ENCODE measurements at places on chromosomes 6 and 20.

- DNase-seq = no peak
Observed at GRCh38 chr6:37016995-37017394, 11.5 kb downstream of the FGD2 start.

- peak; percentile 25 for DNase-seq
Observed at GRCh38 chr20:7673841-7674240, 266.4 kb downstream of the HAO1 start.

- DNase-seq = peak; percentile 41
Observed at GRCh38 chr20:36573798-36574365, 485 bp downstream of the TGIF2 start.

GRCh38 chr6:56445818-56446217, 196.9 kb downstream of the DST start:
- DNase-seq = no peak

DNA sequence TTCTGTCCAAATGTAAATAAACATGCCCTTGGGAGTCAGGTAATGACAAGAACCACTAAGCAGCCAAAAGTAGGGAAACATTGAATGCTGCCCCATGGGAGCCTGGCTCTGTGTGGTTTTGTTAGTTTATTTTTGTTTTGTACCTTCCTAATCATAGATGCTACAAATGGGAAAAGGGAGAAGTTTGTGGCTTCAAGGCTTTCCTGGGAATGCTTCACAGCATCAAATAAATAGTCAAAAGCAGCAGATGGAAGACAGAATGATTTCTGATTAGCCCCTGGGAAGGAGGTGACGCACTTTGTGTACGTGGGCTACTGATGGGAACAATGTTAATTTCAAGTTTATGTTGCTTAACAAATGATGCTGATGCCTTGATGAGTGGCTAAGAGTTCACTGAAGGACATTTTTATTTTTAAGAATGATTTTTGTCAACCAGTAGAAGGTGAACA, 532.7 kb downstream of the BCKDHB start:
- peak; percentile 55 for DNase-seq

- DNase-seq = peak; percentile 94
Observed at GRCh38 chr6:134814076-134814695, 135.7 kb downstream of the ALDH8A1 start.

GRCh38 chr6:32967151-32968091, 973 bp upstream of the BRD2 start:
- DNase-seq = peak; percentile 72

DNA sequence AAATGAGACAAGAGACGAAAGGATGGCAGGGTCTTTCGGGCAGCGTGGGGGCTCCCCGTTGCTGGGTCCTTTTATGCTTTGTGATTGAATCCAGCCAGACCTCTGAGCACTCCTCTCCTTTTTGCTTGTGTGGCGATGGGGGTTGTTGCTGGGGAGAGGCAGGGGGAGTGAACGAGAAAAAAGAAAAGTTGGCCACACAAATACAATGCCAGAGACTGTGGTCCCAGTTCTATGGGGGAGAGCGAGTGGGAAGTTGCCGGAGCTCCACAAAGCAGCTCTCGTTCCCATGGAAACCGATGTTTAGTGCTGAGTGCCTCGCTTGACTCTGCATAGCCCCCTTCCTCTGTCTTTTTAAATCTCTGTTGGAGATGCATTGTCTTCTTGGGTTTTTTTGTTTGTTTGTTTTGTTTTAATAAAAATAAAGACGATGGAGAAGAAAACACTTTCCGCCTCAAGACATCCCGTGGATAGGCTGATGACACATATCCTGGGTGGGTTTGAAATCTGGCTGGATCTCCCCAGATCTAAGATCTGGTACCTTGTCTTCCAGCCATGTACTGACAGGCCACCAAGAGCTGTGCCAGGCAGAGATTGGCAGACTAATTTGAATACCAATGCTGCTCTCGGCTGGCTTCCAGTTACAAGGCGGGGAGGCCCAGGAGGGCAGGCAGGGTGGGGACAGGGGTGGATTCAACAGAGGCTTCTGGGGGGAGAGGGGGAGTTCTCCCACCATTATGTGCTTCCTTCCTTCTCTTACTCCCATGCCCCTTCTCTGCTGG, 529.3 kb downstream of the QKI start:
- peak; percentile 24 for DNase-seq

DNA sequence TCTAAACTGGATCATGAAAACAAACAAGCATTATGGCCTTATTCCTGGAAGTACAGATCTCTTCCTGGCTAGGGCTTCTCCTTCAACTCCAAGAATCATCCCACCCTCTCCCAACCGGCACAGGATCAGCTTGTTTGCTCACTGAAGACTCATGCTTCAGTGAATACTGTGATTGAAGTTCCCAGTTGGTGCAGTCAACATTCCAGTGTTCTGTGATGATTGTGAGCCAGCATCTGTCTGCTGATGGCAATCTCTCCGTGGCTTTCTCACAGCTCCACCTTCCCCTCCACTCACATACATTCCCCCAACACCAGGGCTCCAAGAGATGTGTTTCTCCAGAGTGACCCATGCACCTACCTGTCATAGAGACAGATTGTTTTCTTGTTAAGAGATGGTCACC, 421.3 kb upstream of the BTBD3 start:
- DNase-seq = no peak

GRCh38 chr6:142165227-142165626, 18.2 kb downstream of the VTA1 start:
- no peak for DNase-seq

GRCh38 chr20:46787991-46788762, 78.7 kb downstream of the SLC2A10 start:
- DNase-seq = no peak

DNA sequence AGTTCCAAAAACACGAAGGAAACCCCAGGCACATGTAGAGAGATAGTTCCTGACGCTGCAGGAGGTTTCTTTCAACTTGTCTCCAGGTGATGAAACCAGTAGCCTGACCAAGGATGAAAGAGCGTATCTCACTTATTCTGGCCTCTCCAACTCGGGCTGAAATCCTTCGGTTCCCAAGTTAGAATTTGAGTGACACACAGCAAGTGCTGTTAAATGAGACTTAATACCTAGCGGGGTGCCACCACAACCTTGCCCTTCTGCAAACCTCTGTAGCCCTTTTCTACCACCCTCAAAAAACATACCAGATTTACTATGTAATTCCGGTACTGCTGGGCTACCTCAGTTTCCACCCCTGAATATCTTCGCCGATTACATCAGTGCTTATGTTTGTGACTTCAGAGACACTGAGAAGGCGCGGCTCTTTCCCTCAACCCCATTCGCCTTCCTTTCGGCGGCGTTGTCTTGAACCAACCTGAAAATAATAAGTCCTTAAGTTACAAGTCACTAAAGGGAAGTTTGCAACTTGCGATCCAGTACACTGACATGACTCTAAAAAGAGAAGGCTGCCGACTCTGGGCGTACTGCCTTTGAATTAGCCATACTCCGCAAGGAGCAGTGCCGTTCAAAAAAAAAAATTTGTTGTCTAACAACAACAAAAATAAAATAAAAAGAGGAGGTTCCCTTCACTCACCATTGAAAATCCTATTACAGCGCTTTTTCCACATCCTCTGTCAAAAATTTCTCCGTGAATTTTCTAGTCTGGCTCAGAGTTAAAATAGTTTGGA, 194.9 kb upstream of the ZNF184 start:
- DNase-seq = peak; percentile 33

DNA sequence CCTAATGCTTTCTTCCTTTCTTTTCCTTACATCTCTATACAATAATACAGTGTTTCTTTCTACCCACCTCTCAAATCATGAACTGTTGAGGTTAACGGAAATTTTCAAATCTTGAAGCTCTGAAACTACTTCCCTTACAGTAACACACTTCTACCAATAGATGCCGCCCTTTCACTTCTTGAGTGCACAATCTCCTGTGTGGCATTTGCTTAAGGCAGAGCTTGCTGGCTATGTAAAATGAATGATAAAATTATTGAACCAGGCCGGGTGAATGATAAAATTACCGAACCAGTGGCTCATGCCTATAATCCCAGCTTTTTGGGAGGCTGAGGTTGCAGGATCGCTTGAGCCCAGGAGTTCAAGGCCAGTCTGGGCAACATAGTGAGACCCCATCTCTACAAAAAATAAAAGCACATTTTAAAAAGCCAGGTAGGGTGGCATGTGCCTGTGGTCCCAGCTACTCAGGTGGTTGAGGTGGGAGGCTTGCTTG, 56.8 kb downstream of the KCNS1 start:
- DNase-seq = peak; percentile 93

DNA sequence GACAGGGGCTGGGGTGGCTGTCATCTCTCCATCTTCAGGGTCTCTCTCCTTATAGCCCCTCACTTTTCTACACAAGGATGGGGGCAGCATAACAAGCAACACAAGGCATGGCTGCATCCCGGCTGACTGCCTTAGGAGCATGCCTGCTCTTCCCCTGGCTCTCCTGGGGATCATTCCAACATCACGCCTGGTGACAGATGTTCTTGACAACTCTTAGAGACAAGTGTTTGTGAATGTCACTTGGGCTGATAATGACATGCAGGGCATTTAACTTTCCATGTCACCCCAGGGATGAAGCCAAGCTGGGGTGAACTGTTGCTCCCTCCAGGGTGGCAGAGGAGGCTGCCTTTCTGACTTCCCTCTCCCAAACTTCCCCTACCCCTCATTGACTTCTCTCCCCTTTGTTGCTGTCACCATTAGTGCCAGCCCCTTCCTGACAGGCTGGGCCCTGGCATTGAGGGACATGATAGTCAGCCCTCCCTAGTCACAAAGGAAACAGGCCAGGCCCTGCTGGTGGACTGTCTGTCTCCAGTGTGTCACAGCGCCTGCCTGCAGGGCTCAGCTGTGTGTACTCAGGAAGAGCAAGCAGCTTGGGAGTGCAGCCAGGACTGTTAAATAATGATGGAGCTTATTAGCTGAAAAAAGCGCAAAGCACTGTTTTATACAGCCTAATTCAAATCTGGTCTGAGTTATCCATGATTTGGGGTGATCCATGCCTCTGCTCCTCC, 161.8 kb downstream of the LRFN2 start:
- DNase-seq = no peak

- no peak for DNase-seq
Observed at GRCh38 chr20:23497536-23497935, 6.6 kb downstream of the CST8 start.

DNA sequence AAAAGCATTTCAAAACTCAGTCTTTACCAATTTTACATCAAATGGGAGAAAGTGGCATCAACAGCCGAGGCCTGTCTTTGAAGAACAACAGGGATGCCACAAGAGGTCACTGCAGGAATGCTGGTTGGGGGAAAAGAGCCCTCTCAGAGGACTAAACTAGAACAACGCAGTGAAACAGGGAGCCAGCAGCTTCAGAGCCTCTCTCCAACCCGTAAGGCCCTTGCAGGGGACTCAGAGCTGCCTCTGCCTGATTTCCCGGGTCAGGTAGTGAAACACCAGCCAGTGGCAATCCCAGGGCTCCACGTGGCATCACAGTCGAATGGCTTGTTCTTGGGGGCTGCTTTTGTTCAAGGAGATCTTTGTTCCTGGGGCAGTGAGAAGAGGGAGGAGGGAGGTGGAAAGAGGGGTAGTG, 55.0 kb upstream of the KCNK16 start:
- peak; percentile 79 for DNase-seq

DNA sequence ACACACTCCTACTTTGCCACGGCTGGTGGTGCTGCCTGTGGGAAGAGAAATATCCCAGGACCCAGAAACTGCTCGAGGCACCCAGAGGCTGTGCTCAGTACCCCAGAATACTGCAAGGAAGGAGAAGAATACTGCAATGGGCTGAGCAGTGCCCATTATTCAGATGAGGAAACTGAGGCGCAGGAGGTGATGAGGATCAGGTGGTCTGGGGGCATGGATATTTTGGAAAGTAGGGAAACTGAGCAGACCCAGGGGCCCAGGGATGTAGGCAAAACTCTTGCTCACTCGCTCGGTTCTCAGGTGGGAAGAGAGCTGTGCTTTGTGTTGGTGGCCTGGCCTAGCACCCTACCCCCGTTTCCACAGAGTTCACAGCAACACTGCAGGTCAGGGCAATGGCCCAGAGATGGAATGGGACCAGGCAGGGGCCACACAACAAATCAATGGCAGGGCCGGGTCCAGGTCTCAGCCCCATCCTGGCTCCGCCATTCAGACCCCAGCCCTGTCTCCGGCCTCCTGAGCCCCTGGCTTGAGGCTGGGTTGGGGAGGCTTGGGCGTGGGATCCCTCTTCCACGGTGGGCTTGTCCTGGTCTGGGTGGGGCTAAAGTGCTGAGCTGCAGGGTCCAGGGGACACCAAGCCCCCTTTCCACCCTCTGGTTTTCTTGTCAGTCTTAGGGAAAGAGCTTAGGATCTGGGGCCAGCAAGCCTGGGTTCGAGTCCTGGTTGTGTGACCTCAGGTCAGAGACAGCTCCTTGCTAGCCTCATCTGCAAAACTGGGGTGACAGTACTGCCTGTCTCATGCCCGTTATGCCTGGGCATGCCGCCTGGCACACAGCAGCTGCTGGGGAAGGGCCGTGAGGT, 33.9 kb downstream of the SUN5 start:
- no peak for DNase-seq

DNA sequence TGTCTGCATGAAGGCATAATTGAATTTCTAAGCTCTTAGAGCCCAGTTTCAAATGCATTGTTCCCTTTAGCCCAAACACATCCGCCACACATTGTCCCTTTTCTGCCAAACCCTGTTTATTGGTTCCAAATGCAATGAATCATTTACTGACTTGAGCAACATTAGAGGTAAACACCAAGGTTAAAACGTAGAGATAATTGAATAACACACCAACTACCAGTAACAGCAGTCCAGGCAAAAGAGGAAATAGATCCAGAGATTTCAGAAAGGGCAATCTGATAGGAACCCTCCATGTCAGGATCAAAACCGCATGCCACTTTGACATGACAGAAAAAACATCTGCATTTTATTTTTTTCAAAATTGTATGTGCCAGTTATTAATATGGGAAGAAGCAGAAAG, 114.8 kb downstream of the PKHD1 start:
- DNase-seq = no peak

GRCh38 chr6:3919130-3919628, 70.0 kb downstream of the FAM50B start:
- DNase-seq = peak; percentile 71

DNA sequence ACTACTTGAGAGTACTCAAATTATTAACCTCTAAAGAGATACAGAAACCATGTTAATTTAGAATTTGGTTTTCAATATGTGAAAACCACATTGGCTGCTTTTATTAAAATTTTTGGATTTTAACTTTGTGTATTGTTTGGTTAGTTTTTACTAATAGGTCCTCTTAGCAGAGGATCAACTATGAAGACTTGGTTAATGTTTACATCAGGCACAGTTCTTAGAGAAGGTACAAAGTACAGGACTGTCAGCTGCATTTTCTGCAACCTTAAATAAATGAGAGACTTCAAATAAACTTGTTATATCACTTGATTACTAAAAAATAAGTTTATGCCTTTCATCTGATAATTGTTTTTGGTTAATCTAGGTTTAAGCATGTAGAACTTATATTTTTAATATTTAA, 89.1 kb downstream of the PHF3 start:
- DNase-seq = no peak

- DNase-seq = no peak
Observed at GRCh38 chr6:161891542-161891941, 617.7 kb upstream of the AGPAT4 start.

DNA sequence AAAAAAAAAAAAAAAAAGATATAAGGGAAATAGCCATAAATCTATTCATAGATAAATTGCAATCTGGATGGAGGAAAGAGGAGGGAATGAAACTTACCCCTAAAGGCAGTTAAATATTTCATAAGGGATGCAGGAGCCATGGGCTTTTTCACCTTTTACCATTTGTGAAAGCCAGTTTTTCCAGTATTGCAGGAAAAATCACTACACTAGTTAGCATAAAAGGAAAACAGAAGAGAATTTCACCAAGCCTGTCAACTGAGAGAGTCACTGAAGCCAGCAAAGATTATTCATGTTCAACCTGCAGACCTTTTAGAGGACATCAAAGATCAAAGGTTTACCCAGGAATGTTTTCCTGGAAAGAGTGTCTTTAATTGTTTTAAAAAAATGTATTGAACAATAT, 969.7 kb downstream of the KIF16B start:
- no peak for DNase-seq
